ENCODE measurements at places on chromosomes 5 and 9.
A peak's percentile ranks its signal among the peaks of the same experiment; 100 is the strongest.

DNA sequence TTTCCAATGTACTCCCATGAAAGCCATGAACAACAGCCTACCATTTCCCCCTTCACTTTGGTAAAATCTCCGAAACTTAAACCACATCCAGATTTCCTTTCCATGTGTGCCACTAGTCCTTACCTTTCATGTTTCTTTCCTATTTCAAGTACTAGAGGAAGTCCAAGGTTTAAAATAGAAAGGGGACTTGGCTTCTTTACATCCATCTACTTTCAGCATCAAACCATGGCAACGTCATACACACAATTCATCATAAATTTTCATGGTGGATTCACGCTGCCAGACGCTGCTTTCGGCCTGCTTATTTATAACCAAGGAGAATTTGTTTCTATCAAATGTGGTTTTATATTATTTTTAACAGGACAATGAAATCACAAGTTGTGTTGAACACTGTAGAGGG, 58.7 kb upstream of the ZNF622 start:
- no peak for ATAC-seq

DNA sequence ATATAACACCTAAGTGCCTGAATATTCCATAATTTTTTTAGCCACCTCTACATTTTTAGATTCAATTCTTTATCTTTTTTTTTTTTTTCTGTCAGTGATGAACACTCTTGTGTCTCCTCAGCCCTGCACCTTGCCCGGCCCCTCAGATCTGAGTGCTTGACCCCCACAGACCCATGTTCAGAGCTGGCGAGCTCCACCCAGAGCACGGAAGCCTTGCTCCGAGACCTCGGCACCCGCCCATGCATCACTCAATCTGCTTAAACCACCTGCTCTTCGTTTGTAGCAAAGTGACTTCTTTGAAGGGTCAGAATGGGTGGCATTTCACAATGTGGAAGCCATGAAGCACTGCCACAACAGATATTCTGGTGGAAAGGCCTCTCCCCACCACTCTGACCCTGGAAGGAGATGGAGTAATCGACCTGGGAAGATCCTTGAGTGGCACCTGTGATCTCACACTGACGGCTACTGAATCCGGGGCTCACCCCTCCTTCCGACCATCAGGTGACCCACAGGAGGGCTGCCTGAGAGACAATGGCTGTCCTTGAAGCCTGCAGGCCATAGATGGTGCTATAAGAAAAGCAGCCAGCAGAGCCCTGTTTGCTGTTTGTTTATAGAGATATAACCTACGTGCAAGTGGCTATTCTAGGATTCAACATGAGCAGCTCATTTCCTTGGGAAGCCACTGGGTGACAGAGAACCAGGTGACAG, 261.1 kb upstream of the IRX4 start:
- ATAC-seq, result no peak

- no peak for ATAC-seq
Measured at GRCh38 chr9:20650750-20651299, 28.5 kb upstream of the MLLT3 start.

GRCh38 chr5:129125819-129126218, 31.3 kb downstream of the ISOC1 start:
- no peak for ATAC-seq

DNA sequence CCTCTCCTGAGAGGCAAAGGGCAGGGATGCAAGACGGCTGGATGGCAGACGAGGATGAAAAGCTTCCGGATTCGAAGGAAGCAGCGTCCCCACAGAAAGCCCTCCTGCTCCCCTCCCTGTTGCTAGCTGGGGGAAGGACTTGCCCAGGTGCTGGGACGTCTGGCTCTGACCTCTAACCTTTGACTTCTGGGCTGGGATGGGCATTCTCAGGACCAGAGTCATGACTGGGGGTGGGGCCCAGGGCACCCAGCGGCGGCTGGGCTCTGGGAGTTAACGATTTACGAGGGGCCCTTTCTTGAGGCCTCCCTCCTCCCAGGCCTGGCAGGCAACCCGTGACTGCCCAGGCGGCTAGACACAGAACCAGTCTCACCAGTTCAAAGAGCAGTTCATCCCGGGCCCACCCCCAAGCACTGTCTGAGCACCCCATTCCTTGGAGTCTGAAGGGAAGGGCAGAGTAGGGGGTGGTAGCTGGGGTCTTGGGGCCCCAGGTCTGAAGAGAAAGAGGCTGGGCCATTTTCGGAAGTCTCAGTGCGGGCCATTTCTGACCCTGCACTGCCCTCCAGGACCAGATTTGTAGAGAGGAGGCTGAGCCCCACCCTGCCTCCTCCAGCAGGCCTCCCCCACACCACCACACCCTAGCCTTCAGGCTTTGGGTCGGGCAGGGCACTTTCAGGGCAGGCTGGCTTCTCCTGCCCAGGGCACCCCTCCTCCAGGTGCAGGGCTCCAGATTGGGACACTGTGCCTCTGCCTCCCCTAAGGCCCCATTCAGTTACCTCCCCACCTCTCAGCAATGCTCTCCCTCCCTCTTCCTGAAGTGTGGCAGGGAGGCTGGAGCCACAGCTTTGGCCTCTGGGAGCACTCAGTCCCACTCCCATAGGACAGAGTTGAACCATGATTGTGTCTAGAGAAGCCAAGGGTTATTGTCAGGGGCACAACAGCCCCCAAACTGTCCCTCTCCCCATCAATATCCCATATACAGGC, 5.0 kb upstream of the CXXC5 start:
- ATAC-seq, result peak; percentile 69

DNA sequence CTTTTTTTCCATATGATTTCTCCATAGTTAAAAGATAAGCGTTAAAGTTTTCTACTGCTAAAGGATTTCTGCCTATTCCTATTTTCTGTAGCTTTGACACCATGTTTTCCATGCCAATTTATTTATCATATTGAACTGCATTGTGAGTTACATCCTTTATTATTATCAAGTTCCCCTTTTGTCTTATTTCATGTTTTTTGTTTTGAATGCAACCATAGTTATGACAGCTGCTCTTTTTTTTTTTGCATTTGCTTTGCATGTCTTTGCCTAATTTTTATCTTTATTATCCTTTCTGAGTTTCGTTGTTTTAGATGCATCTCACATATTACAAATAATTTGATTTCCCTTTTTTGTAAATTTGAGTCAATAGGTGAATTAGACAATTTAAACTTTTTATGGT, 161.5 kb downstream of the DEPDC1B start:
- no peak for ATAC-seq

DNA sequence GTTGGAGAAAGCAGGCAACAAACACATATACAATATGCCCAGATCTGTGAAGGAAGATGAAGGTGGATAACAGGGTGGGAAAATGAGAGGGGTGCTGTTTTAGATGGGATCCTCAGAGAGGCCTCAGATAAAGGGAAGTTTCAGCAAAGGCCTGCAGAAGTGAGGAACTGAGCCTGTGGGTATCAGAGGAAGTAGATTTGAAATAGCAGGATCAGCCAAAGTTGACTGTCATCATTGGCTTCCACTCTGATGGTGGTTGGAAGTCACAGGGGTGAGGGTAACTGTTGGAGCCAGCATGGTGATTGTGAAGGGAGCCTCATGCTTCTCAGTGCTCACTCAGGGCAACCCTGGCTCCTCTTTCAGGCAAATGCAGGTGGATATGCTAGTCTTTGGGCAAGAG, 607.2 kb upstream of the CLINT1 start:
- ATAC-seq, result no peak

DNA sequence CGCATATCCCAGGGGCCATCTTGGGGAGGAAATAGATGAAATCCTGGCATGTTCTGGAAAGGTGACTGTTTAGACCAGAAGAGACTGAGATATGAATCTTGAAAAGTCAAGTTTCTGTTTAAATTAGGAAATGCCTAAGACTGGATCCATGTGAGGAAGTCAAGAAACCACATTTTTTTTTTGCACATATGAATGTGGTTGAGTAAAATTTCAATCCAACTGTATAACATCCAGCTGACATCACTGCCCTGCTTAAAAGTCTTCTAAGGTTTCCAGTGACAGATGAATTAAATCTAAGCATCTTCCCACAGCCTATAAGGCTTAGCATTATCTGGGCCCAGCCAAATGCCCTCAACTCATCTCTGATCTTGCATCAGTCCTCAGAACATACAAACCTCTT, 47.7 kb upstream of the TCERG1 start:
- no peak for ATAC-seq

GRCh38 chr5:74762599-74762998, 4.3 kb downstream of the GFM2 start:
- peak; percentile 61 for ATAC-seq

GRCh38 chr9:76459694-76460635, 983 bp downstream of the GCNT1 start:
- peak; percentile 24 for ATAC-seq

GRCh38 chr5:56302027-56302426, 68.9 kb upstream of the ANKRD55 start:
- no peak for ATAC-seq

GRCh38 chr9:29144476-29144875, 1571.2 kb upstream of the C9orf72 start:
- ATAC-seq, result no peak
